Activated CD4-positive, alpha-beta T cell treated with anti-CD3 and anti-CD28 coated beads, Interleukin-2, amount 50 U/mL, for 24 hours (primary cell): ENCODE measurements at places on chromosomes 11 and 22.
A peak's percentile ranks its signal among the peaks of the same experiment; 100 is the strongest.

GRCh38 chr11:2477936-2478335, 33.1 kb downstream of the KCNQ1 start:
- no peak for DNase-seq

DNA sequence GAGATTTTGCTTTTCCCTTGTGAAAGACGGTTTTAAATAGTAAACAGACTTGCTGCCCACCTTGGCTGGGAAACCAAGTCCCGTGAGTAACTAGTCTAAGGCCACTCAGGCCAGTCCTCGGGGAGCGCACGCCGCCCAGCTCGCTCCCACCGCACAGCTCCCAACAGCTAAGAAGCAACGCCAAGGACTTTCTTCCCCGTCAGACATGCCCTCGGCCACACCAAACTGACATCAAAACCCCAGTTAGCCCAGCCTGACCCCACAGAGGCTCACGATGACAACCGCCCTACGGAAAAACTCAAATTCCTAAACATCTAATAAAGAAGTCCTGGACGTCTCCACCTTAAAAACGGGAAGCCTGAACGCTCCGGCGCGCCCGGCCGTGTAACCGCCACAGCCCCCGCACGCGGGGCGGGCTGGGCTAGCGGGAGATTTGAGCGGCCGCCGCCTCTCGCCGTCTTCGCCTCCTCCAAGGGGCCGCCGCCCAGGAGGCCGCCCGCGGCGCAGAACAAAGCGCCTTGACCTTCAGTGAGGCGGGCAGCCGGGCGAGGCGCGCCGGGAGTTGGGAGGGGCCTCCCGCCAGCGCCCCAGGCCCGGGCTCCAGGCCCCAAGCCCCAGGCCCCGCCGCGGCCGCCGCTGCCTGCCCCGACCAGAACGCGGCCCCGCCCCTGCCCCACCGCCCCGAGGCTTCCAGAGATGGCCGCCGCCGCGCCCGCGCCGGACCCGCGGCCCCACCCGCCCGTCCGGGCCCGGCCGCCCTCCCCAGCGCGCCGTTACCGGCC, 486 bp downstream of the NAP1L4 start:
- peak; percentile 41 for DNase-seq

DNA sequence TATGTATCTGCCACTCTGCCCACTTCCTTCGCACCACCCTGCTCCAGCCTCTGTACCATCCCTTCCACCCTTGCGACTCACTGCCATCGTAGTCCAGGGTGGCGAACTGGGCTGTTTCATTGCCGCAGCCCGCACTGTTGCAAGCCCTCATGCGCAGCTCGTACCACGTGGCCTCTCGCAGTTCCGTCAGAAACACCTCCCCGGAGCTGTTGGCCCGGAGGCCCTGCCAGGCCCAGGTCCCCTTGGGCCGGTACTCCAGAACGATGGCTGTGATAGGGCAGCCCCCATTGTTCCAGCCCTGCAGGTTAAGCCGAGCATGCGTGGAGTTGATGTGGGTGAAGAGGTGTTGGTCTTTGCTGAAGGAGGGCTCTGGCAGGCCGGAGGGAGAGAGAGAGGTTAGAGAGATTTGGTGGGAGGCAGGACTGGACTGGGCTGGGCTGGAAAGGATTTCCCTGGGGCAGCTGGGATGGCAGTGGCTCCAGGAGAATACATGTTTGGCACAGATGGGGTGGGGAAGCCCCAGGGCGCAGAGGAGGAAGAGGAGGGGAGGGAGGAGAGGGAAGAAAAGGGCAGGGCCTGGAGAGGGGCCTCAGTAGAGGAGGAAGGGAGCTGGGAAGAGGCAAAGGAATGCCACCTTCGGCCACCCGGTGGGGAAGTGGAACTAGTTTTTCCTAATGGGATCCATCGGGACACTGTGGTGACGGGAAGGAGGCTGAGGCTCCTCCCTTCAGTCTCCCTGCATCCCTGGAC, 109.6 kb downstream of the CEP164 start:
- DNase-seq = no peak

DNA sequence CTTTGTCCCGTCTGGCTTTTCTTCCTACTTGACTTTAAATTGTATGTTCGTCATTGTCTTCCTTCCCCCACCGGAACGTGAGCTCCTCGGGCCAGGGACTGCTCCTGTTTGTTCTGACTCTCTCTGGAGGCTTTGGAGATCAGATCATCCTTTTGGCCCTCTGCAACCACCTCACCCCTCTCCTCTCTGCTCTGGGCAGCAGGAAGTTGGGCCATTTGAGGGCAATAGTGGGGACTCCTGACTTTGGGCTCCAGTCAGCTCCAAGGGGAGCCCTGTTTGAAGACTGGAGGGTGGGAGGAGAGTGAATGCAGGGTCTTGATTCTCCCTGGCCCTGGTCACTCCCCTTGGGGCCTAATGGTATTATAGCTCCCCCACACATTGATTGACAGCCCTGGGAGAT, 186.3 kb upstream of the B3GAT1 start:
- no peak for DNase-seq

DNA sequence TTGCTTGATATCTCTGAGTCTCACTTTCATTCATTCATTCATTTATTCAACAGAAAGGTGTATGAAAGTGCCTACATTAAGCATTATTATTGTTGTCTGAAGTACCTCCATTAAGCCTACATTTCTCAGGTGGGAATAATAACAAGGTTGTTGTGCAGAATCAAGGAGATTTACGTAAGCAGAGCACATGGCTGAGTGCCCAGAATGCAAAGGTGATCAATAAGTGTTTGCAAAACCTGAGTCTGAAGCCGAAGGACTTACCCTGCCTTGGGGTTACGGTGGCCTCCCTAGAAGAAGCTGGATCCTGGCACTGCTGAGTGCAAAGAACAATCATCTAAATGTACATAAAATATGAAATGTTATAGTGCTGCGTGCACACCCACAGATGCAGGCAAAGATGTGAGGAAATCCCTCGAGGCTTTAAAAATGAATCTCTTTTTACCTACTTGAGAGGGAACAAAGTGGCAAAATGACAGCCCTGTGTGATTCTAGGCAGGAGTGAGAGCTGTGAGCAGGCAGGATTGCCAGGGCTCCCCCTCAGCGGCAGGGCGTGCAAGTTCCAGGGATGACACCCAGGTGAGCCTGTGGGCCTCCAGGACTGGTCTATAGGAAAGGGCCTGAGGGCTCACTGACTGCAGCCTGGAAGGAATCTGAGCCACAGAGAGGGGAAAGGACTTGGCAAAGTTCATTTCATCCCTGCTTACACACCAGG, 133.1 kb upstream of the TBCEL start:
- DNase-seq = no peak

DNA sequence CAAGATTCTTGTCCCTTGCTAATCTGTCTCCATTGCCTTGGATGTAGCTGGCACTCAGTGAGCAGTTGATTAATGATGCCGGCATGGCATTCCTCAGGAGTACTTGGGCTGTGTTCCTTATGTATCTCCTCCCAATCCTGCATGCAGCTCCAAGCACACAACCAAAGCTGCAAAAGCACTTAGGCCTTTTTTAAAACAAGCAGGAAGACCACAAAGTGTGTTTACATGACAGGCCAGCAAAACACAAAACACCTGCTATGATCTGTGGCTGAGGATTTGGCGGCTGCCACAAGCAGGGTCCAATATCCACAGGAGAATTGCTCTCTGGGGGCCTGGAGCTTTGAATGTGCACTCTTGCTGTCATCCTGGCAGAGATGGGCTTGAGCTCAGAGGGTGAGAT, 8.9 kb downstream of the ABTB2 start:
- no peak for DNase-seq

GRCh38 chr22:34814260-34815025, 251.5 kb upstream of the ISX start:
- no peak for DNase-seq
